Activated gamma-delta T cell treated with Interleukin-2 at 50 U/mL for 16 hours (primary cell): ENCODE measurements at places on chromosomes 6 and 20.
A peak's percentile ranks its signal among the peaks of the same experiment; 100 is the strongest.

- no peak for DNase-seq
These were observed 58.7 kb downstream of the RALY start for GRCh38 chr20:34052414-34052813.

GRCh38 chr6:43489277-43490072 lies 12.1 kb downstream of the TJAP1 start:
- no peak for DNase-seq

DNA sequence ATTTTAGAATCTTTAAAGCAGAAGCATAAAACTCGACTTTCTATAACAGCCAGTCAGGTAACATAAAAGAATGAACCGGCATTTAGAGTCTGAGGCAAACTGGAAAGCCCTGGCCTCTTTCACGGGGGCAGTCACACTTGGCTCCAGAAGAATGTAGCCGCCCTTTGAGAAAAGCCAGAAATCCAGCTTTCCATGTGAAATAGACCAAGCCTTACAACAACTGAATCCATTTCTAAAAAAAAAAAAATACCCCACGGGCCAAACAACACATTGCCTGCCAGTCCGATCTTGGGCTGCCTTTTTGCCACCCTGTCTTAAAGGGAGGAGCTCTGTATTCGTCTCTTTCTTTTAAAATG lies 252.9 kb upstream of the TAB2 start:
- DNase-seq, result no peak

GRCh38 chr20:19617256-19617655 lies 140.8 kb upstream of the RIN2 start:
- DNase-seq, result no peak

DNA sequence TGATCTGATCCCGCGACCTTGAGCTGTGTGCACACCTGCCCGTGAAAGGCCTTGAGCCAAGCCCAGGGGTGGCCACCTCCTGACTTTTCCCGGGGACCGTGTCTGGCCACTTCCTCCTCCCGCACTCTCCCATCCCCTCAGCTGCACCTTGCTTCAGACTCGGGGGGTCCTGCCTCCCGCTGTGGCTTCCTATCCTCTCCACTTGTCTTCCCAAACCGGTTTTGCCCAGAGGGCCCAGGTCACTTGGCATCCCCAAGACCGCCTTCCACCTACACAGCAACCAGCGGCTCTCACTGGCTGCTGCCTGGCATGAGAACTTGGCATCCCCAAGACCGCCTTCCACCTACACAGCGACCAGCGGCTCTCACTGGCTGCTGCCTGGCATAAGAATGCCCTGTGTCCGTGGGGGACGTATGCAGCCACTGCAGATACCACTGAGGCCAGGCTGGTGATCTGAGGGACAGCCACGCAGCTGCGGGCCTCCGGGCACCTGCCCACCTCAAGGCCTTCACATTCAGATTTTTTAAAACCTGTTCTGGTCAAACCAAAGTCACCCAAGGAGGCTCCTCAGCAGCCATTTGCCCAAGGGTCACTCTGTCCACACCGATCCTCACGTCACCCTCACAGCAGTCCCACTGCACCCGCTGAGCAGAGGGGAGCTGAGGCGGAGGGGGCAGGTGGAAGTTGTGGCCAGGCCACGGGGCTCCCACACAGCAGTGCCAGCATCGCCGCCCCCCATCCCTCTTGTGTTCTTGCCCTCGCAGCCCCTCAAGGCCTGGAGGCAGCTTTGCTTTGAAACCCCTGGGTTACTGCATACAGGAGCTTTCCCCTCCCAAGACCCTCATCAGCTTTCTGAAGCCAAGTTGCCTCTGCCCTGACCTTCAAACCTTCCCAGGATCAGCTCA lies 245.5 kb downstream of the TAF4 start:
- no peak for DNase-seq

DNA sequence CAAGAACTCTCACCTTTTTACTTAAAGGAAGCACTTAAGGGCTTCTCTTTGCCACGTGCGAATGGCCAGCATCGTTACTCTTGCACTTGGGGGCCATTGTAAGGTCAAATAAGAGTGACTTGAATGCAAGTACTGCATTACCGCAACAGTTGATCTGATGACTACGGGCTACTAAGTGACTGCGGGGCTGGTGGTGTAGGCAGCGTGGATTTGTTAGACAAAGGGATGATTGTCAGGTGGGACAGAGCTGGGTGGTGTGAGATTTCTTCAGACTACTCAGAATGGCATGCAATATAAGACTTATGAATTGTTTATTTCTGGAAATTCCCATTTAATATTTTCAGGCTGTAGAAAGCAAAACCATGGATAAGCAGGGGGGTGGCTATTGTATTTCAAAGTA lies 199.7 kb upstream of the UST start:
- DNase-seq, result no peak

GRCh38 chr6:1609648-1610496 lies at the start of gene FOXC1:
FOXC1 (plus strand) TSS chr6:1609915; CDS start chr6:1610446, 531 bp downstream.
- no peak for DNase-seq

GRCh38 chr6:36028877-36029324 lies 1.3 kb downstream of the MAPK14 start:
- DNase-seq, result peak; percentile 70

DNA sequence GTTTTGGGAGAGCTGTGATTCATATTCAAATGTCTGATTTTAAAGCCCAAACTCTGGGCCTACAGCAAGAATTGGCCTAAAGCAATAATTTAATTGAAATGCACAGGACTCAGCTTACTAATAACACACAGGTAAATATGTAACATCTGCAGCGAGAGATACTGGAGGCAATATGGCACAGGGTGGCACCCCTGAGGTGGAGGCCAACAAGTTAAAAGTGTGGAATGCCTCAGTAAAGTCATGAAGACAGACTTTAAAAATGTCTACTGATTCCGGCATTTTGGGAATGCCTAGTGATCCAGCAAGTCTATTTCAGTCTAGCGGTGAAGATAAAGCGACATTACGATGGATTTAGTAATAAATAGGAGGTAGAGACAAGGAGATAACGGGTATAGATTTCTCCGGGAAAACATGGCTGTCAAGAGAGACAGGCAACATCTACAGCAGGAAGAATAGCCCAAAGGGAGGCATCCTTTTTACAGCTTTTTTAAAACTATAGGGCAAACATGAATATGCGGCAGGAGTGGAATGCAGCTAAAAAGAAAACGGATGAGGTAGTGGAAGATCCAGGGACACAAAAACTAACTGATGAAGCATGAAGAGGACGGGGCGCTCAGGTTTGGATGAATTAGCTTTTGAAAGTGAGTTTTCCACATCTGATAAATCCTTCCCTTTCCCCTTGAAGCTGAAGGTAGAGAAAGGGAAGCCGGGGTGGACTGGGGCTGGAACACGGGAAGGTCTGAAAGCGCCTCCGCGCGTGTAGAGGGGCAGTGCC lies 1.2 kb downstream of the NANP start:
- no peak for DNase-seq

DNA sequence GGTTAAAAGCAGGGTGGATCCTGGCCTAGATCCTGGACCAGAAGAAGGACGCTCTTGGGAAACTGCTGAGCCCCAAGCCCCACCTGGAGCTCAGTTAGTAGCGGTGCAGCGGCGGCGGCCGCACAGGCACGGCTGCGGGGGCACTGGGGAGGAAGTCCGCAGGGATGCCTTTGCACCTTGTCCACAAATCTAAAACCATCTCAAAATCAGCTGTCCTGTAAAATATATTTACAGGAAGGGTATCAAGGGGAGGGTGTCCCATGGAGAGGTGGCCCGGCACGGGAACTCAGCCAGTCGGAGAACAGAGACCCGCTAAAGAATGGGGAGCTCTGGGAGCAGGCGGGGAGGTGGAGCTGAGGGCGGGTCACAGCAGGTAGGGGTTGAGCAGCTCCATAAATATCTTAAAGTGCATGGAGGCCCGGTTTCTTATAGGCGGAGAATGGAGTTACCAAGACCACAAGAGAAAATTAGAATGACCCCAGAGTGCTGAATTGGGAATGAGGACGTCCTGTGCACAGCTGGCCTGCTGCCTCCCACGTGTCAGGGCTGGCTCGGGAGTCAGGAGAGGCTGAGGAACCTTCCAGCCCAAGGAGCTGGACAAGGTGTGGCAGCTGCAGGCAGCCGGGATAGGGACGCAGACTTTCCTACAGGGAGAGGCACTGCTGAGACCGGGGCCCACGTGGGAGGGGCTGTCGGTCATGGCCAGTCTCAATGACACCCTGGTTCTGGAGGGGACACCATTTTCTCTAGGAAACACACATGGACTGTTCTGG lies 8.0 kb downstream of the MTG2 start:
- DNase-seq, result no peak

DNA sequence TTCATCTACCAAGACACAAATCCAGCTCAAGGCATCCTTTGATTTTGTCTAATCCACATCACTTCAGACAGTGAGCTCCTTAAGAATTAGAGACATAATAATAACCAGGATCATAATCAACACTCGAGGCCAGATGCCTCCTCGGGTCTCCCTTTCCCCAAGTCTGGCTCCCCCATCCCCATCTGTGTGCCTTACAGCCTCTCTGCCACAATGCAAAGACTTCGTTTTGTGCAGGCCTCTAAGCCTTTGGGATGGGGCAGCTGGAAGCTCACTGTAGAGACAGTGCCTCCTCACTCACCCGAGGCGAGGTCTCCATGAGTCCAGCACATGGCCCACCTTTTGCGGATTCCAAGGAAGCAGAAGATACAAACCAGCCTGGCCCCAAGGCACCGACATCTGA lies 30.3 kb downstream of the LRFN2 start:
- DNase-seq, result no peak

DNA sequence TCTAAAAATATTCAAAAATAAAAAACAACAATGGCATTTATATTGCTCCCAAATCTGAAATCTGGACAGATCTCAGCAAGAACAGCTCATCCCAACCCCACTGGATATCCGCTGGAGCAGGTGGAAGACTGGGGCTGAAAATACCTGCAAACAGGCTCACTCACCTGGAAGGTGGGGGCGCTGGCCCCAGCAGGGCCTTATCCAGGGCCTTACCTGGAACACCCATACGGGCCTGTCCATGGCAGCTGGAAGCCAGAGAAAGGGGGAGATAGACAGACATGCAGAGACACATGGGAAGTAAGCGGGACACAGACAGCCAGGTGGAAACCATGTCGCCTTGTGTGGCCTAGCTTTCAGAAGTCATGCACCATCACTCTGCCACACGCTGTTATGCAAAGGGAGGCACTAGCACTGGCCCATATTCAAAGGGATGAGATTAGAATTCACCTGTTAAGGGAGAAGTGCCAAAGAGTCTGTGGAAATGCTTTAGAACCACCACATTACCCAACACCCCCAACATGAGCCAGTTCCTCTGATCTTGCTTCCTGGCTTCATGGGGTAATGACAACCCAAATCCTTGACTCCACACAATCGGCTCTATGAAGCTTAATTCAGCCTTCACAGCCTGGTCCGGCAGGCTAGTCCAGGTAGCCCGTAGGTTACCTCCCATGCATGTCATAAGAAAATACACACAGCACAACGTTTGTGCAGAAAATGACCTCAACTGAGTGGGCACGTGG lies 99.0 kb upstream of the CDYL start:
- no peak for DNase-seq

DNA sequence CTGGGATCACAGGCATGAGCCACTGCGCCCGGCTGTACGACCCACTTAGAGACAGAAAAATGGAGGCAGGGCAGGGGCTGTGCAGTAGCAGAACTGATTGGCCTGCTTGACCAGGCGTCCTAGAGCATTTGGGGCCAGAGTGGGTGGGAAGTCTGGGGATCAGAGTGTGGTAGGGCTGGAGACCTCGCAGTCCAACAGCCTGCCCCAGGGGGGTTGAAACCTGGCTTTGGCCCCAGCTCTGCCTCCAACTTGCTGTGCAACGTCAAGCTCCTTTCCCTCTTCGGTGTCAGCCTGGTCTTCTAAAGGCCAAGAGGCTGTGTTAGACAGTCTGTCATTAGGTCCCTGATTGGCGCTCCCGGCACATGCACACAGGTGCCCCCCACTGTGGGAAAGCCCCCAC lies 15.3 kb upstream of the SPDEF start:
- no peak for DNase-seq

GRCh38 chr6:141290941-141291721 lies 841.6 kb upstream of the GJE1 start:
- DNase-seq, result no peak

- no peak for DNase-seq
These were observed 36.4 kb downstream of the RIPOR2 start for GRCh38 chr6:24899136-24899996.

GRCh38 chr6:82337688-82338257 lies 25.8 kb upstream of the TPBG start:
- no peak for DNase-seq

DNA sequence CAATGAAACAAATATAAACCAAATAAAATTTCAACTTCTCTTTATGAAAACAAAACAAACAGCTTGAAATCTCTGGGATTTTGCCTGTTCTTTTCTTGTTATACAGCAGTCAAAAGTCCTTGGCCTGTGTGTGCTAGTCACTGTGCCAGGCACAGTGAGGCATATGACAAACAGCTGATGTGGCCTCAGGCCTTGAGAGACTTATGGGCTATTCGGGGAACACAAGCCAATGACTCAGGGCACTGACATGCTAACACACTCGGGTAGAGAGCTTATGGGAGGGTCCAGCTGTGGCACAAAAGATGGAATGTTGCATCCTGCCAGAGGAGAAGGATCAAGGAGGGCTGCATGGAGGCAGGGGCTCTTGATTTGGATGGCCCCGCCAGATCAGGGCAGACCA lies 95.4 kb upstream of the NKX2-2 start:
- DNase-seq, result no peak

DNA sequence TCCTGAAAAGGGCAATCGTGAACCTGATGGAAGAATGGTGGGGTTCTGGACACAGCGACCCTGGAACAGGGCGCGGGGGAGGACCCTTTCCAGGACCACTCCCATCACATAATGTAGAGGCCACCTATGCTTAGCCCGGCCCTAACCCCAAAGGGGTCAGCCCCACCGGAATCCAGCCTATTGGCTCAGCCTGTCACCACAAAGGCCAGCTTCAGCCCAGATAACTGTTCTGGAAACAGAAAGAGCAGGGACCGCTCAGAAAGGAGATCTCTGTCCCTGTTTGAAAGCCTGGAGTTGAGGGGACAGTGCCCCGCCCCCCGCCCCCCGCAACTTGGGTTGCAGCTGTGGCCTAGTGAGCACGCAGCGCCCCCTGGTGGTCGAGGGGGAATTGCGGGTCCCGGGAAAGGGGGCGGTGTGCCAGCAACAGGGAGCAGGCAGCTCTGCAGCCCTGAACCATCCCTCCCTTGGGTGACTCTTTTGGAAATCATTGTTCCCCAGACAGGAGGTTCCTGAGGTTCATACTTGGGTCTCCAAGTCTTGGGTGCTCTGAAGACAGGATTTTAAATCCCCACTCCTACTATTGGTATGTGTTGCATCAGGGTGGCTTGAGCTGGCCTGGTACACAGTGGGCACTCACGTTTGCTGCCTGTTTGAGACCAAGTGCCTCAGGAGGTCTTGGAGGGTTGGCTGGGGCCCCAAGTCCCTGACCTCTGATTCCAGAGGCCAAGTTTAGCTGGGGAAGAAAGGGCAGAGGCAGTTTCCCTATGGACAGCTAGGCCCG lies 1.5 kb downstream of the SIGLEC1 start:
- DNase-seq, result peak; percentile 79

DNA sequence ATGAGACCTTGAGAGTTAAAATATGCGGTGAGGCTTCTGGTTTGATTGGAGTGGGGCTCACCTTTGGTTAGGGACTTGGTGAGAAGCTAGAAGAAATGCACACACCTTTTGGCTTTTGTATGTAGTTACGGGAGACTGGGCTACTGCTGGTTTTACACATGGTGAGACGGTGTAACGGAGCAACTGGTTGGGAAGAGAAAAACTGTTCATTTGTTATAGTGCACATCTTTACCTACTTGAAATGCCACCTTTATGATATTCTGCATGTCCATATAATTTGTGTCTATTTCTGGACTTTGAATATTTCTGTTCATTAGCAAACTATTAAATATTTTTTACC lies 31.6 kb downstream of the TIAM2 start:
- no peak for DNase-seq
